ENCODE measurements at places on chromosomes 7 and 10.

DNA sequence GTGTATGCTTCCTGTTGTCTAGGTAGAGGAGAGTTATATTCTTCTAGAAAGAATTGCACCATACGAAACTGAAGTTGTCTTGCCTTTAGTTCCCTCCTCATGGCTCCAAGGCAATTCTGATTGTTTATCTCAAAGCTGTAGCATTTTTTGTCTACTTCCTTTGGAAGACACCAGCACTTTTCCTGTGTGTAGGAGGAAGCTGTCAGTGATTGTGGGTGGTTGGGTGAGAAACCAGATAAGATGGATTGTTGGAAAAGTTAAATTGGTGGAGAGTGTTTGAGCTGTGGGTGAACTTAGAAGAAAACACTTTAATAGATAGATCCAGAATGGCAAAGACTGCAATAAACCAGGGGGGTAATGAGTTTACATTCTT lies 12.1 kb upstream of the CSTF2T start:
- no peak for DNase-seq

DNA sequence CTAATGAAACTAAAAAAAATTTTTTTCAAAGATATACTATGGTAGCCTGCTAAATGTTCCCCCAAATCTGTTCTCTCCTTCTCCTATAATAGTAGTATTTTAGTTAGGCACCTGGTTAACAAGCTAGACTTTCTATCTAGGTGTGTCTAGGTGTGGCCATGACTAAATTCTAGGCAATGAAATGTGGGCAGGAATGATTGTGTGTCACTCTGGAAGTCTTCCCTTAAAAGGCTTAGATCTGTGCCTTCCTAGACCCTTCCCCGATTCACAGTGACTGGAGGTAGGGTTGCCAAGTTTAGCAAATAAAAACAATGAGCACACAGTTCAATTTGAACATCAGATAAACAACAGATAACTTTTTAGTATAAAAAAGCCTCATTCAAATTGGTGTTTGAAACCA lies 8.3 kb upstream of the ARHGAP21 start:
- no peak for DNase-seq

- no peak for DNase-seq
Measured at GRCh38 chr10:49756031-49756430, 6.1 kb downstream of the OGDHL start.

DNA sequence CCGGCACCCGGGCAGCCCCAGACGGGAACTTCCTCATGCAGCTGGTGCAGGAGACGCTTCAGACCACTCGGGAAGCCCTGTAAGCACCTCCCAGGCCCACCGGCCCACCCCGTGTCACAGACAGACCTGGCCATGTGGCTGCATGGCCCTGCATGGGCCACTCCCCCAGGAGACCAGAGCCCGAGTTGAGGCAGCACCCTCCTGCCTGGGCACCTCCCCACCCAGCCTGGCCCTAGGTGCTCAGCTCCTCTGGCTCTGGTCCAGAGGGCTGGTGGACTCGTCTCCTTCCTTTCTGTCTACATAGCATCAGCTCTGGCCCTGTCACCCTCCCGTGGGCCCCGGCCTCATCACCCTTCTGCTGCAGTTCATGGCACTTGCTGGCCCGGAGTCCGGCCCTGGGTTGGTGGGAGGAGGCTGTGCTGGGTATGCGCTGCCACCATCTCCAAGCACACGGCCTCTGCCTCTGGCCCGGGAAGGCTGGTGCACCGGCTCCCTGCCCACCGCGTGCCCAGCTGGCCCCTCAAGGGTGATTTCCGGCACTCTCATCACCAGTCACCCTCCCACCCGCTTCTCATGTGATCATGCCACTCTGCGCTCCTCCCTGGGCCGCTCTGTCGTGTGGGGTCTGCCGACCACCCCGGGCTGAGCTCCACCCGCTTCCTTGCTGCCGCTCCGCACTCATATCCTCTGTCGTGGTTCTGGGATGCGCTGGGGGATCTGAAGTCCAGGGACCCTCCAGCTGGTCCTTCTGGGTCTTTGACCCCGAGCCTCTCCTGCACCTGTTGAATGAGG lies 53.1 kb upstream of the DPYSL4 start:
- DNase-seq, result no peak

DNA sequence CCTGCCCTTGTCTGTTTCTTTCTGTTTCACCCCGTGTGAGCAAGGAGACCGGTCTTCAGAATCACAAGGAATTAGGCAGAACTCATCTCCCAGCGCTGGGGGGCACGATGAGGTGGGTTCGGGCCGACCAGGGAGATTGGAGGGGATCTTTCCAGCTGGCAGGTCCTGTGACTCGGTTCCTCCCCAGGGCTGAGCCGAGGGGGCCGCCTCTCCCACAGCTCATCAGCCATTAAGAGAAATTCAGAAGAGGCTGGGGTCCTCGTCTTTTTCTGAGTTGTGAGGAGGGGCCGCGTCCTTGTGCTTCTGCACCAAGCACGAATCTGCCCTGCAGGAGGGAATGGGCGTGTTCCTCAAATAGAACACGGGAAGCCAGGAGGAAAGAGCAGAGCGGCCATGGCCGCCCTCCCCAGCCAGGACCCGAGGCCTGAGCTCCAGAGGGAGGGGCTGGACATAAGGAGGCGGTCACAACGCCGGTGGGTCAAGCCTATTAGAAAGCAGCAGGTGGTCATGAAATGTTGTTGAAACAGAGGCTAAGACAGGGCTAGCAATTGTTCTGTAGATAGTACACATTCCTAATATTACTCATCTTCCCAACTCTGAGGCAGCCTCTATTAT lies 125.3 kb downstream of the ADARB2 start:
- DNase-seq, result peak; percentile 80

DNA sequence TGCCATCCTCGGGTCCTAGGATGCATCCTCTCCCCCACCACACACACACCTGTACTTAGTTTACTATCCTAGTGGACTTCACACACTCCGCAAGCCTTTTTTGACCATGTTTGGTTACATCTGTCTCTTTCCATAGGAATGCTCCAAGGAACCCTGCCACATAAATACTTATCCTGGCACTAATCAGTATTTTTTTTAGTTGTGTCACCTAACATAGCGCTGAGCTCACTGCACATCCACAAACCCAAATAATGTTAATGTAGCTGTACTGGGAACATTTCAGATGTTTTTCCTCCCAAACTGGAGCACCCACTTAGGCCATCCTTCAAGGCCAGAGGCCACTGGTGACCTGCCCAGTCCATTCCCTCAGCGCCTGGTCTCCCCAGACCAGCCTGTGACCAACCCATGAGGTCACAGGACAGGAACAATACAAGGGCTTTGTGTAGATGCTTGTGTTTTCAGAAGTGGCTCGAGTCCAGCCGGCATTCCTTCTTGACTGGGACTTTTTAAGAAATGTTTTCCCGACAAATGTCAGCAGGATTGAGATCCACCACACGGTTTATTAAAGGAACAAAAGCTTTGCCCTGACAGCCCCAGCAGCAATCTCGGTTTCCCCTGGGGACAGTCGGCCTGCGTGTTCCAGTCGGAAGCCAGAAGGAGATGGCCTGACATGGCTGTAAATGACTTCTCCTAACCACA lies 181.4 kb downstream of the JCAD start:
- no peak for DNase-seq

- no peak for DNase-seq
Measured at GRCh38 chr7:77351539-77352004, 64.6 kb downstream of the GSAP start.

GRCh38 chr7:142885311-142886230 lies at the start of gene TRPV6:
TSS of gene TRPV6 (minus strand) at chr7:142885745.
- peak; percentile 83 for DNase-seq

DNA sequence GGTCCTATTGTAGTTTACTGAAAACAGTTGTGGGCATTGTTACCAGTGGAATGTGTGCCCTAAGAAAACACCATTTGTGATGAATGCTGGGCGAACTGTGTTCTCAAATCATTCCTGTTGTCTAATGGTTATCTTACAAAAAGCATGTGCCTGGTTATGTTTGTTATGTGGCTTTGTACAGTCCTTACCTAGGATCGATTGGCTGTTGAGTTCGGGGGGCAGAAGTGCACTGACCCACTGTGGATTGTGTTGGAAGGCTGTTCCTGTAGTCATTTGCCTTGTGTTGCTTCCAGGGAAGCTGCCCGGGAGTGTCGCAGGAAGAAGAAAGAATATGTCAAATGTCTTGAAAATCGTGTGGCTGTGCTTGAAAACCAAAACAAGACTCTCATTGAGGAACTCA lies 84.3 kb downstream of the CREM start:
- DNase-seq, result no peak

DNA sequence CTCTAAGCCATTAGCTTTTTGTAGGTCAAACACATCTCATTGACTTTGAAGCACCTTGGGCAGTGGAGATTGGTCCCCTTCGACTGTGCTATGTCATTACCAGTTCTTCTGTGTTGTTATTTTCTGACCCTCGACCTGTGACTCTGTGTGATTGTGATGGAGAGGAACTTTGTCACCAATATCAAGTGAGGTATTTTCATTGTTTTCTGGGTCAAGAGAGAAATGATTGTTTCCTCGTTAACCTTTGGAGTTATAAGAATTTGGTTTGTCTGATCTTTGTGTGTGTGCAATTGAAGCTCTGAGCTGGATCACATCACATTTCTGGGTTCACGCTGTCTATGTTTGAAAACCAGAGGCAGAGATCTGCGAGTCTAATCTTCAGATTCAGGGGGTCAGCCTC lies 432.2 kb upstream of the KLF6 start:
- no peak for DNase-seq

All from osteocyte (in vitro differentiated cells).